ENCODE measurements at places on chromosomes 12 and 14.

GRCh38 chr12:65882486-65882885 is 58.2 kb downstream of the HMGA2 start:
- DNase-seq: no peak

DNA sequence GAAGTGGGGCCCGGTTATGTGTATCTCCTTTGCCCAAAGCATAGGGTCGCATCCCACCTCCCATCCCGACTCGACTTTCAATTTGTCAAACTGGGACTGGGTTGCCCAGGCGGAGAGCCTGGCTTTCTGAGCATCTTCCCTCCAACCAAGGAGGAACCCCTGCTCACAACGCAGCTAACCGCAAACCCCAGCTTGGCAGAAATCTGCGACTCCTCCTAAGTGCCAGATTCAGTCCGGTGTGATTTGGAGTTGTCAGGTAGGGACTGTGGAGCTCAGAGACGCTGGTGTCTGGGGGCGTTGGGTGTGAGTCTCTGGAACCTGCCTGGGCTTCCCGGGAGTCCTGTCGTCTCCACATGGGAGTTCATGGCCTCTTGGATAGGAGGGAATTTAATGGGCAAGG is 1126.7 kb downstream of the AACS start:
- DNase-seq: no peak

DNA sequence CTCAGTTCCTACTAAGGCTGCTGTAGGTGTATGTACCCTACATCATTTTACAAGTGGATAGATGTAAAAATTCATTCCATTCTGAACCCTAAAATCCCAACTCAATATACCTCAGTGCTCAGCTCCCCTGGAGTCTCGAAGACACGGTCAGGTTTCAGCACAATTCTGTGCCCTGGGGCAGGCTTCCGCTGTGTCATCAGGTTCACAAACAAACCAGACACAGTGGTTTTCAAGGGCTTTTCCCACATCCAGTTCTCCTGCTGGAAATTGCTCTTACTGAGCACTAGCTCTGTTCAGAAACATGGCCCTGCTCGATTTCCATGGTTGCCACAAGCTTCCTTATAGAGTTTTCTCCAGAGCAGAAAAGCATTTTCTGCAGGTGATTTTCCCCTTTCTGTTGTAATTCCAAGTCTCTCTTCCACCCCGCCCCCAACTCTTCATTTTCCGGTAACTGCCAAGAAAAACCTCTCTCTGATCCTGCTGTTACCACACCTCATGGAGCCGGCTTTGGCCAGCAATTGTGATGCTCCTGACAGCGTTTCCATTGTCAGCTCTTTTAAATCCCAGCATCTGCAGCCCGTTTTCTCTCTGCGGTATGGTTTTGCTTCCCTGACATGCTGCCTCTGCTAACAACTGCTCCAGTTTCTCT is 483.0 kb upstream of the CCDC196 start:
- no peak for DNase-seq

- DNase-seq: no peak
Measured at GRCh38 chr12:75041472-75041871, 168.2 kb downstream of the KCNC2 start.

DNA sequence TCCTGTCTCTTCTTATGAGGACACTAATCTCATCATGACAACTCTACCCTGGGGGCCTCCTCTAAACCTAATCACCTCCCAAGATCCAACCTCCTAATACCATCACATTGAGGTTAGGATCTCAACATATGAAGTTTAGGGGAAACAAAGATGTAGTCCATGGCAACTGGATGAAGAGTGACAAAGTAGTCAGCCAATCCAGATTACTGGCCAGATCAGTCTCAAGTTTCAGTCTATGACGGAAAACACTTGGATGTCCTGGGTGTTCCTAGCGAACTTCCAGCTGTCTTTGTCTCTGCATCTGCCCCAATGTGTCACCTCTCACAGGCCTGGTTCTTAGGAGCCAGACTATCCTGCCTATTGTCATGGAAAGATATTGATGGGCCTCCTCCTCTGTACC is 630.8 kb downstream of the AACS start:
- no peak for DNase-seq

DNA sequence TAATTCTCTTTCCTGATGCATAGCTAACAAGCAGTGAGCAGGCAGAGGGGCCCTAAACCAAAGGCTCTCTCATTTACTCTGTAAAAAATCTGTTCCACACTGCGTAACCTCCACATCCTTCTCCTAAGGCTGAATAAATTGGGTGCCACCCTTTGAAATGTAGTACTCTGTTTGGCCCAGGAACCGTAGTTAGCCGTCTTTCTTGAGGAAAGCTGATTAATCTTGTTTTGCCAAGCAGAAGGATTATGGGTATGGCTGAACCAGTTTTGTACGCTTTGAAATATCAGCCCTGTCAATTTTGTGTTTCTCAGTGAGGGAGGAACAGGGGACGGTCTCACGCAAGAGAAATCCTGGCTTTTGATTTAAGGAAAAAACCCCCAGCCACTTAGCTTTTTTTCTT is 19.7 kb downstream of the EML1 start:
- DNase-seq: no peak

- DNase-seq: no peak
Measured at GRCh38 chr12:13539051-13539450, 342.5 kb downstream of the EMP1 start.

DNA sequence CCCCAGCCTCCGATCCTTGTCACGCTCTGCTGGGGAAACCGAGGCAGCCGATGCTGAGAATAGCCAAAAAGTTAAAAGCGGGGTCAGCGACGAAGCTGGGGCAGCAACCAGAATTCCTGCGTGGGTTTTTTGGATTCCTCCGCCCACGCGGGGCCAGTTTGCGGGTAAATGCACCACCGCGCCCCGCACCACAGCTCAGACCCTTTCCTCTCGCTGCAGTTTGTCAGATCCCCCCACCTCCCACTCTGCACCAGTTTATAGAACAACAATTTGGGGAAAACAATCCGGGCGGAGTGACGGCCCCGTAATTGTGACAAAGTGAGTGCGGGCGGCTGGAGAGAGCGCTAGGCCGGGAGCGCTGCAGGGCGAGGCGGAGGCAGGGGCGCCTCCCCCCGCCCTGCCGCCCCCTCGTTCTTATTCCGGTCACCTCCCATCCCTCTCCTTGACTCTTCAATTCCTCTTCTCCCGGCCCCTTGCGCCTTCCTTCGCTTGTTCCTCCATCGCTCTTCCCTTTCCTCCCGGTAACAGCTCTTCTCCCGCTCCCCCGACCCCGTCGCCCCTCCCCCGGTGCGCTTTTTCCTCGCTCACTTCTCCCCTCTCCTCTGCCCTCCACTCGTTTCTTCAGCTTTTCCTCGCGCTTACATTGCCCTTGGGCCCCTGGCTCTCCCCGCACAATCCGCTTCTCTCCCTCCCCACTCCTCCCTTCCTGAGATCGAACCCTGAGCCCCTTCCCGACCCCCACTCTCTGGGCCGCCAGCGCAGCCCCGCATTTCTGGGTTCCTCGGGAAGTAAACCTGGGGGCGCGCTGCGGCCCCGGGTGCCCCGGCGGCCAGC is 646 bp upstream of the DNAJC22 start:
- DNase-seq: no peak

GRCh38 chr12:79033788-79034187 is 169.2 kb downstream of the SYT1 start:
- DNase-seq: no peak

- no peak for DNase-seq
Measured at GRCh38 chr12:110179291-110179690, 55.1 kb downstream of the IFT81 start.

DNA sequence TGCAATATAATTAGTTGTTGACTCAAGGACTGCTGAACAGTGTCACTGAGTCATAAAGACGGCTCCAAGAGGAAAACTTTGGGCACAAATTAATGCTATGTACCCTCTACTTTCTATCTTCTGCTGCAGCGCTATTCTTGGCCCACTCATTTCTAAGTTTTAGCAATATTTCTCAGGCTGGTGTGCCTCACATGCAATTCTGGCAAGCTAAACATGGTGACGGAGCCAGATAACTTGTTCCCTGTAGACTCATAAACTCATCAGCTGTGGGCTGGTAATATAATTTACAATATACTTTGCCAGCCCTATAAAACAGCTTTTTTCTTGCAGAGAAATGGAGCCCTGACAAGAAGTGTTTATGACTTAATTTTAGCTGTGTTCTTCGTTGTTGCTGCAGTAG is 615.1 kb downstream of the NRXN3 start:
- no peak for DNase-seq

DNA sequence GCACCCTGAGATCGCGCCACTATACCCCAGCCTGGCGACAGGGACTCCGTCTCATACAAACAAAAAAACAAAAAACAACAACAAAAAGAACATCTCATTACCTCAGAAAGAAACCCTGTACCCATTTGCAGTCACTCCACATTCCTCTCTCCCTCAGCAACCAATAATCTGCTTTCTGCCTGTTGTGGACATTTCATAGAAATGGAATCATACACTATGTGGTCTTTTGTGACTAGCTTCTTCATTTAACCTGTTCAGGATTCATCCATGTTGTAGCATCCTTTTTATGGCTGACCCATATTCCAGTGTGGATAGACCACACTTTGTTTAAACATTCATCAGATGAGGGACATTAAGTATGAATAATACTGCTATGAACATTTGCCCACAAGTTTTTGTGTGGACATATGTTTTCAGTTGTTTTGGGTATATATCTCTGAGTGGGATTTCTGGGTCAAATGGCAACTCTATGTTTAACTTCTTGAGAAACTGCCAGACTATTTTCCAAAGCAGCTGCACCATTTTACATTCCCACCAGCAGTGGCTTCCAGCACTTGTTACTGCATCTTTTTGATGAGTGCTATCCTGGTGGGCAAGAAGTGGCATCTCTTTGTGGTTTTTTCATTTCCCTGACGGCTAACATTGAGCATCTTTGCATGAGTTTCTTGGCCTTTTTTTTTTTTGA is 5.9 kb upstream of the RCOR1 start:
- DNase-seq: no peak

DNA sequence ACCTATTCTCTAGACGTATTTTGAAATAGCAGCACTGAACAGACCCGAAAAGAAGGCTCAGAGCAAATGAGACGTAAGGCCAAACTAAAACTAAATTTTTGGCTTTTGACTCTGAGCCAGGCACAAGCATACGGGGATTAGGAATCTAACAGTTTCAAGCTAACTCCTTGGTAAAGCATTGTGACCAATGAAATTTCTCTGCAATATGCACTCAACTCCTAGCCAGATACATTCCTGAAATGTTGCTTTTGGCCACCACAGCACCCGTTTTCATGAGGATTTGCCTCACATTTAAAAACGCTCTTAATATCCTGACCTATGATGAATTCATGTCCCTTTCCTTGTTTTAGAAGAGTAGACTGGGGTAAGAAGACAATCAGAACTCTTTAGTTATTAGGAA is 53.1 kb upstream of the NPFF start:
- DNase-seq: no peak

DNA sequence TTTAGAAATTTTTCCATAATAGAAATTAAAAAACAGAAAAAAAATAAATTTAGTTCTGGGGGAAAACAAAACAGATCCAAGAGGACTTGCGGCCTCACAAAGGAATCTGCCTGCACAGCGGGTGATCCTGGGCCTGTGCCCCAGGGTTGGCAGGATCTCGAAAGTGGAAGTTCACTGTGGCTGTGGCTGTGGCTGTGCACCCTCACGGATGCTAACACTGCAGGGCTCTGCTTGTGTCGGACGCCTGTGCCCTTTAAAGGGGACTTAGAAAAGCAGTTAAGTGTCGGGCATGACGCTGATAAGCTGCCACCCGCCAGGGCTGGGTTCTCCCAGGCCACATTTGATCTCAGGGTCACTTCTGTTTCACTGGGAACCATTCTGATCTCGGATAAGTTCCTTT is 209.1 kb downstream of the TTC7B start:
- no peak for DNase-seq

- no peak for DNase-seq
Measured at GRCh38 chr12:81779216-81779615, 20.1 kb upstream of the PPFIA2 start.

DNA sequence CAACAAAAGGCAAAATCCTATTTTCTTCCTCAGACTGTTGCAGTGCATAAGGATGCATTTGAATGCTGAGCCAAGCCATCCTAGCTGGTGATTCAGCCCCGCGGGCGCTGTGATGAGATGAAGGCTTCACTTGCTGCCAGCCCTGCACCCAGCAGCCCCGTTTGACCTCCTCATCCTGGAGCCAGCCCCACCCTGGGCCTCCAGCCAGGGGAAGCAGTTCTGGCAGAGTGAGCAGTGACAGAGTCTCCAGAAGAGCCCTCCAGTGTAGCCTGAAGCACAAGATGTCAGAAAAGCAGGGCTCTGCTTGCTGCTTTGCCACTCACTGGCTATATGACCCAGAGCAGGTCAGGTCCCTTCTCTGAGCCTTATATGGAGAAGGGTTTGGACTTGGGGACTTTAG is 96.2 kb upstream of the HSPB8 start:
- DNase-seq: no peak

GRCh38 chr14:54450535-54450934 is 9.4 kb upstream of the CNIH1 start:
- no peak for DNase-seq

DNA sequence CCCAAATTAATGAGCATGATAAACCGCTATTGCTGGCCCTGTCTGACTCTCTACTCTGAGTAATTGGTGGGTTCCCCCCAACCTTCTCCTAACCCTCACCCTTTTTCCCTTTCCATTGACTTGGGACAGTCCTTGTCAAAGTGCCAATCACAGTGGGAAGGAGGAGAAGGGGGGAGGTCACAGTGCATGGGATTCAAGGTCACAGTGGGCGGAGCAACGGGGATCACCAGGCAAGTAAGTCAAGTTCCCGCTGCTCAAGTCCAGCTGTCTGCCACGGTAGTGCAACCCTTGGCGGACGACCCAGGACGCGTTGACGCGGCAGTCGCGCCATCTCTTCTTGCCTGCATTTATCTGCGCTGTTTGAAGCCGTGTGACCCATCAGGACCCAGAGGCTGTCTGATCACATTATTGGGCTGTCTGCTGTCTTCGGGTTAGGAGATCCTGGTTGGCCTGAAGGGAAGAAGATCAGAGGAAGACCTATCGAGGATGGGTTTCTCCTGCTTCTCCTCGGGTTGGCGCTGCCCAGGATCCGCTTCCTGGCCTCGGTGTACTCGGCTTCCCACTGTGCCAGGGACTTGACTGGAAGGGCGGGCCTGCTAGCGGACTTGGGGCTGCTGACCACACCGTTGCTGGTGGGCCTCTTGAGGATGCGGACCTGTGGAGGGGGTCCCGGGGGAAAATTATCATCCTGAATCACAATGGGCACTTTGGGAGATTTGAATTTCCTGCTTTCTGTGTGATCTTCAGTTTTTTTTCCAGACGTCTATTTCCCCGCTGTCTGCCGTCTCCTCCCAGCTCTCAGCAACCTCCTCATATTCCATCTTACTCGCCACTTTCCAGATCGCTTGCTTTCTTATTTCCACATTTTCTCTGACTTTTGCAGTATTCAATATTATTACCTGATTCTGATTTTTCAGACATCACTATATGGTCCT is 3.1 kb upstream of the MDM2 start:
- DNase-seq: no peak

GRCh38 chr12:92640691-92641090 is 62.1 kb upstream of the PLEKHG7 start:
- DNase-seq: no peak

- DNase-seq: no peak
Measured at GRCh38 chr12:38689195-38689594, 216.2 kb downstream of the CPNE8 start.

- DNase-seq: no peak
Measured at GRCh38 chr12:92304371-92305055, 158.9 kb upstream of the BTG1 start.

All from thoracic aorta (tissue), 2 donors.